Cardiac septum (tissue), 1 donor: ENCODE measurements at places on chromosomes 5 and 9.

GRCh38 chr5:32017692-32018367 lies 156.3 kb downstream of the GOLPH3 start:
- no peak for DNase-seq

GRCh38 chr9:86706391-86706790 lies 240.9 kb downstream of the GAS1 start:
- DNase-seq = no peak

DNA sequence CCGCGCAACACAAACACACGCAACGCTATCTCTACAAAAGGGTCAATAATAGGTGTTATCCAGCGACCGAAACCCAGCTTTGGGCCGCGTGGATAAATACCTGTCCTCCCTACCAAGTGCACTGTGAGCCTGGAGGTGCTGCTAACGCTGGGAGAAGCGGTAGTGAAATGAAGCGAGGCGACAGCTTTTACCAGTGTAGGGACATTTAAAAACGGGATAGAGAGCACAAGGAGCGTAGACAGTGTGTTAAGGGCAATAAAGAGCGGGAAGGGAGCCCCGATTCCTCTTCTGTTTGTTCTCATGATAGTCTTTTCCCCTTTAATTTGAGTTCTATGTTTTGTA lies 421 bp upstream of the DEPDC1B start:
- no peak for DNase-seq

DNA sequence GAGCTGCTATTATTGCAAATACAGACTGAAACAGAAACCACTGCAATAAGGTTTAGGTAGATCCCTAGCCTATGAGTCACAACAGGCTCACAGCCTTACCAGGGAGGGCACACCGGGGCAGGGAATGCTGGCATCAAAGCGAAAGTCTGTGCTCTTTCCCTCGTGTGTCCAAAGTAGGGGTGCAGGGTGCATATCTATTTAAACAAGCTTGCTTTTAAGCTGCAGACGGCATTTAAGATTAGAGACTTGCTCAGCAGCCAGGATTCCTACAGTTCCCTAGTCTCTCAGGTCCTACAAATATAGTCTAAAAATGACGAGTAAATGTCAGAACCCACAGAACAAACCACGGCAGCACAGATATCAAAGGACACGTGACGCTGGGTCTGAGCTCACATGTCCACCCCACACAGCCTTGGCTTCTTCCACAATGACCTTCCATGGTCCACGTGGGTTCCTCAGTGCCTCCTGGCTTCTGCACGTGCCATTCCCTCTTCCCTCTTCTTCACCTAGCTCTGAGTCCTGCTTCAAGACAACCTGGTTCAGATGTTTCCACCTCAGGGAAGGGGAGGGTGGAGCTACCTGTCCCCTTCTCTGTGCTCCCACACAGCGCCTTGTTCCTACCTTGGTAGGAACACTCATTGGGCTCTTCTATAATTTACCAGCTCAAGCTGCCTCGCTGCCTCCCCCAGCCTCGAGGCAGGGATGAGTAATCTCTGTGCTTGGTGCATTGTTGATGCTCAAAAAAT lies 193.2 kb downstream of the MAPKAP1 start:
- no peak for DNase-seq

DNA sequence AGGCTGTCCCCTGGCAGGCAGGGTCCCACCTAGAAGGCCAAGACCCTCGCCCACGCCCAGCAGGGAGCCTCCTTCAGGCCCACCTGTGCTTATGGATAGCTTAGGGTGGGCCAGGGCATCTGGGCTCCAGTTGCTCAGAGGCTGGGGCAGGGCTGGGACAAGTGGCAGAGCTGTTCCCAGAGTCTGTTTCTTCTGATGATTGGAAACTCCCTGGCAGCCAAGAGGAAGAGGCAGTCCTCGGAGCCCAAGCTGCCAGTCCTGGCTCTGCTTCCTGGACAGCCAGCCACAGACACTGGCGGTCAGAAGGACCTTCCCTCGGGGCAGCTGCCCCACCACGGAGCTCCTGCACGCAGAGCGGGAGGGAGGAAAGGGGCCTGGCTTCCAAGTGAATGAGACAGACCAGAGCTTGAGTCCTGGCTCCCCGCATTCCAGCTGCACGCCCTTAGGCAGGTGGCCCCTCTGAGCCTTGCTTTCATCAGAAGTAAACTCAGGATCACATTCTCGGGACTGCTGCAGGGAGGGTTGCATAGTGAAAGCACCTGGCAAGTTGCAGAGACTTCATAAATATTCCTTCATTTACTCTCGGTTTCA lies 37.9 kb upstream of the GABRP start:
- peak; percentile 82 for DNase-seq
